ENCODE measurements at places on chromosomes 7 and 10. TPM values are rescaled to one million over a fixed set of nuclear protein-coding genes. Genes with fewer than 3 reads are reported as not detected.

The A1CF gene
- total RNA-seq, result 0.03 TPM

The FAM25C gene
- not detected for total RNA-seq

DNA sequence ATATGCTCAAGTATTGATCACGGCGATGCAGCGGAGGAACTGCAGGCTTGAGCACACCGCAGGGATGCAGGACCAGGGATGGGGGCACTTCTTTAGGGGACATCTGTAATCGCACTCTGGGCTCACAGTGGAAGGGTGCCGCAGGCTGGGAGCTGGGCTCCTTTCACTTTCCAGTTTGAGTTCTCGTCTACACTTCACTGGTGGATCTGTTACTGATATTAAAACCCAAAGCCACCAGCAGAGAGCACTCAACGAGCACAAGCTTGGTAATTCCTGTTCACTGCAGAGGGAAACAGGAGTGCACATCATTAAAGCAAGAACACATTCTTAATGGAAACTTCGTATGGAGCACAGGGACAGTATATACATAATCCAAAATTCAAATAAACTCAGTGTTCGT is 91.3 kb downstream of the PARD3 start:
- no peak for DNase-seq
- H3K4me1 ChIP-seq, result peaks cover 16% of the 10 kb centered on the region
- no peak overlapping the region for H3K4me3 ChIP-seq
- no peak overlapping the region for H3K27ac ChIP-seq
- H3K27me3 ChIP-seq, result no peaks in the 10 kb centered on the region
- H3K36me3 ChIP-seq, result no peaks in the 10 kb centered on the region

DNA sequence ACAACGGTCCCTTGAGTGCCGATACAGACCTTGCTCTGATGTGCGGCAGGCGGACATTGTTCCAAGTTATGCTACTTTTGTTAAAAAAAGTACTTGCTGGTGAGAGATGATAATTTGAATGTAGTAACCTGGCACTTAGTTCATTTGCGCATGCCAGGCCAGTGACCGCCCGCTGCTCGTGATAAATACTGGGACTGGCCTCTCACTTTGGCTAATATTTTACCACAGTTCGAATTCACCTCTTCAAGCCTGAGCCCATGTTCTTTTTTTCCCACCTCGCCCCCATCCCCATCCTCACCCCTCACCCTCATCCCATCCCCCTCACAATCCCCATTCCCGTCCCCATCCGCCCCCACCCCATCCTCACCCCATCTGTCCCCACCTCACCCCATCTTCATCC is 126.4 kb downstream of the DNAJB6 start:
- no peaks in the 10 kb centered on the region for H3K36me3 ChIP-seq
- no peaks in the 10 kb centered on the region for H3K27me3 ChIP-seq
- no peak overlapping the region for H3K27ac ChIP-seq
- no peaks in the 10 kb centered on the region for H3K4me1 ChIP-seq
- no peak for DNase-seq

The TFEC gene
- total RNA-seq, result not detected

DNA sequence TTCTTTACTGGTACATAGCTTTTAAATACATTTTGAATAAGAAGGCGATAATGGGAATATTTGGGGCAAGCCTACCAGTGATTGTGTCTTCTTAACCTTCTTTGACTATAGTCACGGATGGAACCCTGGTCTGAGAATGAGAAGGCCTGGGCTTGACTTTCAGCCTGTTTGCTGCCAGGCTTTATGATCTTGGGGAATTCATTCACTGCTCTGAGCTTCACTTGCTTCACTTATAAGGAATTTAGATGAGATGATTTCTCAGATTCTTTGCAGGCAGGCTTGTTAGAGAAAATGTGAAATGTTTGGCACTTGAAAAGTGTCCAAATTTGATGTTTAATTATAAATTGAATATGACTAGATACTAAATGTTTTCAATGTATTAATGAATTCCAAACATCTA is 42.5 kb downstream of the NUP205 start:
- peaks cover 36% of the 10 kb centered on the region for H3K36me3 ChIP-seq
- no peak for DNase-seq
- no peaks in the 10 kb centered on the region for H3K27me3 ChIP-seq
- H3K4me1 ChIP-seq, result no peaks in the 10 kb centered on the region
- H3K4me3 ChIP-seq, result no peak overlapping the region
- H3K27ac ChIP-seq, result no peak overlapping the region

DNA sequence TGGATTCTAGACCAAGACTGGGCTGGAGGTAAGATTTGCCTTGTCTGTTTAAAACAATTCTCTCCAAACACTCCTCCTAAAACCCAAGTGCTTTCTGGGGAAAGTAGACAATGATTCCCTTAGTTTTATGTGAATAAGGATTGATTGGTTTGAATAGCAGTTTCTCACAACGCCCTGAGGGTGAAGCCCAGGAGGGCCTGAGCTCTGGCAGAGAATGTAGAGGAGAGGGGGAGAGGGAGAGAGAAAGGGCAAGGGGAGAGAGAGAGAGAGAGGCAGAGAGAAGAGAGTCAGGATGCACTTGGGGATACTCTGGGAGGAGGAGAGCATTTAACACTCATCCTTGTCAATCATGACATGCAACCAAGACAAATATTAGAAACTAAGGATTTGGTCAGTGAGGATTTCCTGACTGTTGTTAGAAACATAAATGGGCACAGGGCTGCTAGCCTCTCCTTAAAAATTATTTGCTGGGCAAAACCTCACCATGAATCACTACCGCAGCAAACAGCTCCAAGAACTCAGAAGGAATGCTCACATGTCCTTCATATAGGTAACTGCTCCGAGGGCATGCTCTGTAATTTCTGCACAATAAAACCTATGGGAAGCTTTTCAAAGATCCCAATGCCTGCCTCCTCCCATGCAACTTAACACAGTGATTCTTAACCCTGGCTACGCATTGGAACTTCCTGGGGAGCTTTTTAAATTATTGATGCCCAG is 55.2 kb upstream of the RAPGEF5 start:
- no peak overlapping the region for H3K4me3 ChIP-seq
- H3K36me3 ChIP-seq, result no peaks in the 10 kb centered on the region
- no peaks in the 10 kb centered on the region for H3K27me3 ChIP-seq
- DNase-seq, result no peak
- H3K27ac ChIP-seq, result no peak overlapping the region

GRCh38 chr10:131536676-131537075 is 225.2 kb upstream of the TCERG1L start:
- H3K27ac ChIP-seq, result no peak overlapping the region
- H3K27me3 ChIP-seq, result peaks cover 12% of the 10 kb centered on the region
- no peak for DNase-seq
- H3K36me3 ChIP-seq, result no peaks in the 10 kb centered on the region
- H3K4me1 ChIP-seq, result no peaks in the 10 kb centered on the region

DNA sequence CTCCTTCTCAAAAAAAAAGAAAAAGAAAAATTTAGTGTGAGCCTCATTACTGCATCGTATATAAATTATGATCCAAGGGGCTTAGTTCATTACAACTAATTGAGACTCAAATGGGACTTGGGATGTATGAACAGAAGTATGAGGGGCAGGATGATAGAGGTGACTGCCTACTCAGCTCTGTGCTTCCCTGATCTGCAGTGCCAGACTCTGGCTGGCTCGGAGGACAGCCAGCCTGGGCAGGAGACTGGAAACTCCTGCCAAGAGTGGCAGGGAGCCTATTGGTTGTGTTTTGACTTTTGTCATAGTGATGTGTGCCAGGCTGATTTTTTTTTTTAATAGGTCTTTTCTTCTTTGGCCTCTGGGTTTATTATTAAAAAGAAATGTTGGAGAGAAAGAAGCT is 73.8 kb upstream of the GTF2IRD1 start:
- no peaks in the 10 kb centered on the region for H3K4me1 ChIP-seq
- no peaks in the 10 kb centered on the region for H3K27me3 ChIP-seq
- no peak overlapping the region for H3K27ac ChIP-seq
- H3K4me3 ChIP-seq, result no peak overlapping the region
- H3K36me3 ChIP-seq, result no peaks in the 10 kb centered on the region
- DNase-seq, result no peak

DNA sequence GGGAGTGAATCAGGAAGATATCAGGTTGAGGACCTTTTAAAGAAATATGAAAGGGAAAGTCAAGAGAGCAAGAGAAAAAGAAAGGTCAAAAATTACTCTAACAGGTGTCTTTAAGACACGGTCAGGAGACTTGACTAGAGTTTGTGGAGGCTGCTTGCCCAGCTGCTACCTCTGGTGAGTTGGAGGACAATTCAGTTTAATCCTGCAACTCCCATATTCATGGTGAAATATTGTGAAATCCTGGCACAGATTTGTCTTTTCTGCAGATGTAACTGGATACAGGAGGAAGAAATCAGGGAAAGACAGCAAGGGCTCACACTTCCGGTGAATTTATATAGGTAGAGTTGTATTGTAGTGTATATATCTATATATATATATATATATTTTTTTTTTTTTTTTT is 93.5 kb downstream of the AKAP9 start:
- no peaks in the 10 kb centered on the region for H3K36me3 ChIP-seq
- H3K4me3 ChIP-seq, result no peak overlapping the region
- H3K27me3 ChIP-seq, result no peaks in the 10 kb centered on the region
- H3K27ac ChIP-seq, result no peak overlapping the region
- H3K4me1 ChIP-seq, result no peaks in the 10 kb centered on the region

DNA sequence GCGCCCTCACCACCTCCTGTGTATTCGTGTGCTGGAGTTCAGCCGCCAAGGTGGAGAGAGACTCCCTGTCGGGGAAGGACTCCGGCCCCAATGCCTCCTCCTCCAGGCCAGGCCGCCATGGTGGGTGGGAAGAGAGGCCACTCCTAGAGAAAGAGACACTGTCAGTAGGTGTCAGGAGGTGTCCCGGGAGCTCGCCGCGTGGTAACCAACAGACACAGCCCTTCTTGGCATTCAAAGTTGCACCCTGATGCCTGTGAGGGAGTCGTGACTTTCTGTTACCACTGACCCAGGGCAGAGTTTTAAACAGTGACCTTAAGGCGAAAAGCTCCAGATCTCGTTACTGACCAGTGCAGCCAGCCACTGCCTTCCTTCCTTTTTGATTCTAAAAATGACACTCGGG is 155.2 kb downstream of the CUX1 start:
- no peaks in the 10 kb centered on the region for H3K4me1 ChIP-seq
- H3K36me3 ChIP-seq, result no peaks in the 10 kb centered on the region
- no peaks in the 10 kb centered on the region for H3K27me3 ChIP-seq
- no peak for DNase-seq
- H3K4me3 ChIP-seq, result no peak overlapping the region
- no peak overlapping the region for H3K27ac ChIP-seq

GRCh38 chr10:31701546-31701945 is 227.1 kb downstream of the ARHGAP12 start:
- H3K27me3 ChIP-seq, result no peaks in the 10 kb centered on the region
- H3K4me1 ChIP-seq, result no peaks in the 10 kb centered on the region
- no peaks in the 10 kb centered on the region for H3K36me3 ChIP-seq
- DNase-seq, result no peak
- no peak overlapping the region for H3K4me3 ChIP-seq

- peaks cover 6% of the 10 kb centered on the region for H3K4me1 ChIP-seq
- no peaks in the 10 kb centered on the region for H3K36me3 ChIP-seq
- peaks cover 10% of the 10 kb centered on the region for H3K27me3 ChIP-seq
- H3K4me3 ChIP-seq, result no peak overlapping the region
- H3K27ac ChIP-seq, result no peak overlapping the region
Measured at GRCh38 chr7:936386-937054, 18.0 kb downstream of the ADAP1 start.

The CALCR gene
- 0.10 TPM for total RNA-seq

The TSPAN33 gene
- 5.4 TPM for total RNA-seq

The TRIM50 gene
- not detected for total RNA-seq

GRCh38 chr7:47392241-47392759 is 189.6 kb downstream of the TNS3 start:
- H3K36me3 ChIP-seq, result peaks cover 57% of the 10 kb centered on the region
- no peak overlapping the region for H3K4me3 ChIP-seq
- H3K27me3 ChIP-seq, result no peaks in the 10 kb centered on the region
- peaks cover 8% of the 10 kb centered on the region for H3K4me1 ChIP-seq

DNA sequence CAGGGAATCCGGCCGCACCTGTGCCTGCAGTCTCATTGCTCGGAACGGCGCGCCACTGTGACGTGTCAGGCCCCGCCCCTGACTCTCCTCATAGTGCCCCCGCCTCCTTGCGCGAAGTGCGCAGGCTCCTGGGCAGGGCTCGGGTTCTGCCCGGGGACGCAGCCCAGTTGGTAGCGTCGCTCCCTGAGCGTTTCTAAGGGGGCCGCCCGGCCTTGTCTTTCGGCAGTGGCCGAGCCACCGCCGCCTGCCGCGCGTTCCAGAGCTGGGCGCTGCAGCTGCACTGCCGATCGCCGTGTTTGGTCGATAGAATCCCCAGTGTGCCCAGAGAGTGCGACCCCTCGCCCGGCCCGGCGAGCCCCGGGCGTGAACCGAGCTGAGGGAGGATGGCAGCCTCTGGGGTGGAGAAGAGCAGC is at the start of gene KLHL7:
KLHL7 (plus strand) TSS at position 142 of the 413 bp plus-strand sequence; CDS start at position 384, 242 bp downstream.
- H3K27ac ChIP-seq, result peak within 1 kb of the TSS; percentile 93
- peaks cover 17% of the 10 kb centered on the region for H3K4me1 ChIP-seq
- H3K27me3 ChIP-seq, result no peaks in the 10 kb centered on the region
- no peaks in the 10 kb centered on the region for H3K36me3 ChIP-seq
- H3K4me3 ChIP-seq, result peak within 1 kb of the TSS; percentile 96

The GPR26 gene
- total RNA-seq, result not detected

GRCh38 chr10:81928119-81928518 is 53.1 kb downstream of the NRG3 start:
- H3K4me1 ChIP-seq, result no peaks in the 10 kb centered on the region
- no peak overlapping the region for H3K27ac ChIP-seq
- H3K27me3 ChIP-seq, result no peaks in the 10 kb centered on the region

The PDE6C gene
- not detected for total RNA-seq

The NPY gene
- total RNA-seq, result not detected

The KCNK18 gene
- not detected for total RNA-seq

- H3K4me1 ChIP-seq, result no peaks in the 10 kb centered on the region
- H3K27me3 ChIP-seq, result no peaks in the 10 kb centered on the region
- H3K36me3 ChIP-seq, result no peaks in the 10 kb centered on the region
- H3K27ac ChIP-seq, result no peak overlapping the region
- DNase-seq, result no peak
- no peak overlapping the region for H3K4me3 ChIP-seq
Measured at GRCh38 chr7:132261327-132262159, 314.7 kb downstream of the PLXNA4 start.

GRCh38 chr10:76213876-76214275 is 782.5 kb downstream of the LRMDA start:
- H3K27ac ChIP-seq, result no peak overlapping the region
- no peaks in the 10 kb centered on the region for H3K36me3 ChIP-seq
- DNase-seq, result no peak
- no peaks in the 10 kb centered on the region for H3K4me1 ChIP-seq
- H3K27me3 ChIP-seq, result no peaks in the 10 kb centered on the region
- no peak overlapping the region for H3K4me3 ChIP-seq

- DNase-seq, result no peak
- no peaks in the 10 kb centered on the region for H3K36me3 ChIP-seq
- H3K4me1 ChIP-seq, result peaks cover 3% of the 10 kb centered on the region
- 0 out of 2 replicates have a peak, but pooled peaks cover 2% of the 10 kb centered on the region for H3K27me3 ChIP-seq
- no peak overlapping the region for H3K27ac ChIP-seq
- H3K4me3 ChIP-seq, result no peak overlapping the region
Measured at GRCh38 chr7:80088705-80089104, 45.9 kb upstream of the GNAI1 start.
